ENCODE measurements at places on chromosomes 13 and 19. TPM values are rescaled to one million over a fixed set of nuclear protein-coding genes. Genes with fewer than 3 reads are reported as not detected.

DNA sequence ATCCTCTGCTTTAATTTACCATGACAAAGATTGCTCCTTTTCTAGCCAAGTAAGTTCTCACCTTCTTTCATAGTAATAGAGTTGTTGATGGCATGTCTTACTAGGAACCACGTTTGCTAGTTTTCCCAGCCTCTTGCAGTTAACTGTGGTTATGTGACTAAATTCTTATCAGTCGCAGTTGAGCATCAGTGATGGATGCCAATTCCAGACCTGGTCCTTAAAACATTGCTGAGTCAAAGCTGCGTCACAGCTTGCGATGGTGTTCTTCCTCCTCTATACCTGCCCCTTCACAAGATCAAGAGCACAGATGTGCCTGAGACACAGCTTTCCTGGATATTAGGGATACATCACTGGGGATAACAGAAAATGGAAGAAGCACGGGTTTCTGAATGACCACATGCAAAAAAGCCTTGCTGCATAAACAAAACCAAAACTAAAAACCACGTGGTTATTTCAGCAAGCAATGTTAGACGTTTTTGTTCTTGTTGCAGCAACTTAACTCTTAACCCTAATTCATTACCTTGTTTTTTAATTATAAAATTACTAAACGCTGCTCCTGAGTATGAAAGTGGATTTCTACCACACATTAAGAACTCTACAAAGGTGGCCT lies 97.6 kb upstream of the DACH1 start:
- peak; percentile 49 for DNase-seq
- peaks cover 5% of the 10 kb centered on the region for H3K4me1 ChIP-seq
- no peaks in the 10 kb centered on the region for H3K36me3 ChIP-seq
- no peak overlapping the region for H3K27ac ChIP-seq
- H3K27me3 ChIP-seq, result no peaks in the 10 kb centered on the region

DNA sequence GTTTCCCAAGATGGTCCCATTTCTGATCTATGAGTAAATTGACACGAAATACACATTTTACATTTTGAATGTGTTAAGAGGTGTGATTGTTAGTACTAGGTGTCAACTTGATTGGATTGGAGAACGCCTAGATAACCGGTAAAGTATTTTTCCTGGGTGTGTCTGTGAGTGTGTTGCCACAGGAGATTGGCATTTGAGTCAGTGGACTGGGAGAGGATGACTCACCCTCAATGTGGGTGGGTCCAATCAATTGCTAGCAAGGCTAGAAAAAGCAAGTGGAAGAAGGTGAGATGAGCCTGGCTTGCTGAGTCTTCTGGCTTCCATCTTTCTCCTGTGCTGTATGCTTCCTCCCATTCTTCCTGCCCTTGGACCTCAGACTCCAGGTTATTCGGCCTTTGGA lies 960.7 kb upstream of the PCDH9 start:
- H3K4me1 ChIP-seq, result no peaks in the 10 kb centered on the region
- no peaks in the 10 kb centered on the region for H3K27me3 ChIP-seq
- H3K36me3 ChIP-seq, result no peaks in the 10 kb centered on the region

GRCh38 chr13:87792878-87793277 lies 121.7 kb downstream of the SLITRK5 start:
- no peak overlapping the region for H3K27ac ChIP-seq
- DNase-seq, result no peak
- no peaks in the 10 kb centered on the region for H3K27me3 ChIP-seq

DNA sequence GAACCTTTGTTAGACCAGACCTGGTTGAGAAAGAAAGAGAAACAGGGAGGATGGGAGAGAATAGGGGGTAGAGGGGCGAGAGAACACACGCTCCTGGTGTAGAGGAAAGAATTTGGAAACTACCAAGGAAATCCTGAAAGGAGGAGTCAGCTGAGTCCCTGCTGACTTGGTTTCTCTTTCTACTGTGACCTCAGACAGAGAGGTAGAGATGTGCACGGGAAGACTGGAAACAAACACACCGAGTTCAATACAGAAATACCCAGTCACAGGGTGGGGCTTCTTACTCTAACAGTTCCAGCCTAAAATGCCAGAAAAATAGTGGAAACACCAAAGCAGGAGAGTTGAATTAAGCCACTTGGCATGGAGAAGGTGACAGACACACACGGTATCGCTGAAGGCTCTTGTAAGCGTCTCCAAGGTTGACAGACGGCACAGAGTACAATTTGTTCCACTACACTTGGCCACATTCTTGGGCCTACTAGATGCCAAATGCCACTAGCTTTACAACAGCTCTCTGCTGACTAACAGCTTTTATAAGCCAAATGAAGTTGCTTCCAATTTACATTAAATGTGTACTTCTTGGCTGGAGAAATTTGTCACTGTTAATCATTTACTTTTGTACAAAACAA lies 28.1 kb downstream of the LATS2 start:
- no peaks in the 10 kb centered on the region for H3K36me3 ChIP-seq
- H3K27me3 ChIP-seq, result no peaks in the 10 kb centered on the region
- peak overlapping the region; percentile 44 for H3K27ac ChIP-seq
- peaks cover 26% of the 10 kb centered on the region for H3K4me1 ChIP-seq
- no peak overlapping the region for H3K4me3 ChIP-seq

GRCh38 chr19:16035601-16036297 lies 40.5 kb upstream of the TPM4 start:
- H3K4me3 ChIP-seq, result no peak overlapping the region
- no peaks in the 10 kb centered on the region for H3K27me3 ChIP-seq
- no peak for DNase-seq

GRCh38 chr19:43664018-43664417 lies 6.0 kb downstream of the PLAUR start:
- H3K27me3 ChIP-seq, result no peaks in the 10 kb centered on the region
- peaks cover 69% of the 10 kb centered on the region for H3K36me3 ChIP-seq
- H3K27ac ChIP-seq, result no peak overlapping the region
- H3K4me1 ChIP-seq, result peaks cover 9% of the 10 kb centered on the region
- no peak for DNase-seq
- H3K4me3 ChIP-seq, result no peak overlapping the region

DNA sequence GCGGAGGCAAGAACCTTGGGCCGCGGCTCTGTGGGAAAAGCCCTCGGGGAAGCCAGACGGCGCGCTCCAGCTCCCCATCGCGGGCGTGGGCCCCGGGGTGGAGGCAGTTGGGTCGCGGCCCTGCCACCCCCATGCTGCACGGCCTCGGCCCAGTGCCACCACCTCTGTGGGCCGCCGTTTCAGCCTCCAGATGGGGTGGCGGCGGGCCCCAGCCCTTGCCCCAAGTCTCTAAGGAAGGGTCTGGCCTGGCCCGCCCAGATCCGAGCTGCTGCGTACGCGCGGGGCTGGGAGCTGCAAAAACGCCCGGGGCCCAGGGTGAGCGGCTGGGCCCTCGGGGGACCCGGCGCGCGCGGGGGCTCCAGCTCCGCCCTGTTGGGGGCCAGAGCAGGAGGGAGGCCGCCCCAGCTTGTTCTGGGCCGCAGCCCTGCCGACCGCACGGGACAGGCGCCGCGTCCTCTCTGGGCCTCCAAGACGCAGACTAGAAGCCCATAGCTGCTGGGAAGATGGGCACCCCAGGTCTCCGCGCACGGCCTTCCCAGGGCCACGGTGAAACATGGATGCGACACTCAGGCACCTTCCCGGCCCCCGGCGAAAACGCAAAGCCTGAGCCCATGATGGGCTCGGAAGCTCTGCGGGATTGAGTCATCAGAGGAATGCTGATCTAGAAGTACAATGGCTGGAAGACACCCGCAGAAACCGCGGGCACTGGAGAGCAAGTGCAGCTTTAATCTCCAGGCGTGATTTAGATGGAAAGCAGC lies 110.1 kb downstream of the KCTD15 start:
- H3K4me1 ChIP-seq, result peaks cover 7% of the 10 kb centered on the region
- no peaks in the 10 kb centered on the region for H3K36me3 ChIP-seq
- H3K4me3 ChIP-seq, result no peak overlapping the region
- no peak overlapping the region for H3K27ac ChIP-seq

The PALM3 gene
- 1.6 TPM for total RNA-seq

- peak overlapping the region; percentile 55 for H3K27ac ChIP-seq
- DNase-seq, result peak; percentile 73
- no peak overlapping the region for H3K4me3 ChIP-seq
- no peaks in the 10 kb centered on the region for H3K27me3 ChIP-seq
Observed at GRCh38 chr19:15283141-15283883, 49.0 kb downstream of the BRD4 start.

- no peak overlapping the region for H3K4me3 ChIP-seq
- no peak for DNase-seq
- H3K27me3 ChIP-seq, result no peaks in the 10 kb centered on the region
- no peak overlapping the region for H3K27ac ChIP-seq
- no peaks in the 10 kb centered on the region for H3K36me3 ChIP-seq
Observed at GRCh38 chr19:15439821-15440641, 9.7 kb downstream of the WIZ start.
